ENCODE measurements at places on chromosomes 2 and 18.

GRCh38 chr2:70627211-70627898 lies 73.7 kb upstream of the TGFA start:
- DNase-seq, result no peak

GRCh38 chr2:38581193-38582147 lies 21.3 kb downstream of the HNRNPLL start:
- peak; percentile 15 for DNase-seq

GRCh38 chr2:144411473-144411872 lies 108.4 kb downstream of the ZEB2 start:
- no peak for DNase-seq

GRCh38 chr2:202005272-202005887 lies 28.3 kb upstream of the FZD7 start:
- DNase-seq, result no peak

DNA sequence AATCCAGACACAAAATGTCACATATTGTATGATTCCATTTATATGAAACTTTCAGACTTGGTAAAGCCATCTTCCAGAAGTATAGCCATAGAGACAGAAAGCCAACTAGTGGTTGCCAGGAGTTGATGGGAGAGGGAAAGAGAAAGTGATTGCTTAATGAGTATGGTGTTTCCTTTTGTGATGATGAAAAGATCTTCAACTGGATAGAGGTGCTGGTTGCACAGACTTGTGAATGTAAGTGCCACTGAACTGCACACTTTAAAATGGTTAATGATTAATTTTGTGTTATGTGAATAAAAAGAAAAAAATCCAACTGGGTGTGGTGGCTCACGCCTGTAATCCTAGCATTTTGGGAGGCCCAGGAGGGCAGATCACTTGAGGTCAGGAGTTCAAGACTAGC lies 135.3 kb upstream of the SLC1A4 start:
- no peak for DNase-seq

- no peak for DNase-seq
Observed at GRCh38 chr18:78160961-78161656, 818.5 kb upstream of the SALL3 start.

- no peak for DNase-seq
Observed at GRCh38 chr2:146927080-146927711, 917.6 kb upstream of the ACVR2A start.

- DNase-seq, result no peak
Observed at GRCh38 chr2:231666171-231667095, 41.9 kb upstream of the PTMA start.

Data from NCI-H187 (cell line).